Lung microvascular endothelial cell (primary cell): ENCODE measurements at places on chromosomes 3 and 15. TPM values are rescaled to one million over a fixed set of nuclear protein-coding genes. Genes with fewer than 3 reads are reported as not detected.
A peak's percentile ranks its signal among the peaks of the same experiment; 100 is the strongest.

- DNase-seq: peak; percentile 28
Observed at GRCh38 chr3:170429050-170429449, 10.4 kb downstream of the CLDN11 start.

DNA sequence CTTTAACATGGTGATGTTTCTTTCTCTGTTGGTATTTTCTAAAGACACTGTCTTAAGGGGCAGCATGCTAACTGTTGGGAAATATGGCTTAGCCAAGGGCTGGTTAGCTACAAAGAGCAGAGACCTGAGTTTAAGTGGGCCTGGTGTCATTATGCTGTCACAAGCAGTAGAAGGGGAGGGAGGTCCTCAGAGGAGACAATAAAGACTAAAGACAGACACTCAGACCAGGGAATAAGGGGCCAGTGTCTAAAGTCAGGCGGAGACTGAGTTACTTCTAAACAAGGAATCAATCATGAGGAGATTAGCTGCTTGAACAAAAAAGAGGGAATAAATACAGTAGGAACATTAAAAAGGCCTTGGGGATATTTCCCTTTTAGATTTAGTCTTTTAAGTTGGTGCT lies 142.7 kb upstream of the DPPA4 start:
- DNase-seq: no peak

DNA sequence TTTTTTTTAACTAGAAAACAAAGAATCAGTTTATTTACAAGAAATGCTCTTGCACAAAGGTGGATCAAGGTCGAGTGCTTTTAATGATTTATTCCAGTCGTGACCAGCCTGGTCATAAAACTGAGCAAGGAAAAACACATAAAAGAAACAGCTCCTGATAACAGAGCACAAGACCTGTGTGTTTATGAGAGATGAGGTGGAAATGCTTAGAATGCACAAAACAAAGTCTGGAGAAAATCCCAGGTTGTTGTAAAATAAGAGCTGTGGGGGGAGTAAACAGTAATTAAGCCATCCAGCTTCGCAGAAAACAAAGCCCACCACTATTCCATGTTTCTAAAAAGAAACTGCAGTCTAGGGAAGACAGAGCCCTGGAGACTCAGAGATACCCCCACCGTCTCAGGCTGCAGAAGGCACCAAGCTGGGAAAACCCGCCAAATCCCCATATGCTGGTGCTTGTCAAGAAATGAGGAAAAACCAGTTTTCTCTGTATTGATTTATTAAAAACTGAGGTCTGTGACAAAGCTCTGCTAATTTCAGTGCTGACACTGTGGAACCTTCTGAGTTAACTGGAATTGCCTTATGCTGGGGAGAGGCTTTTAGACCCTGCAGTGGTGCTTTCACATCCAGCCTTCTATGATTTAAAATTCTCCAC lies 139.3 kb downstream of the ADAMTS17 start:
- no peak for DNase-seq

GRCh38 chr15:52378746-52379394 lies 83.3 kb upstream of the MYO5C start:
- DNase-seq: no peak

DNA sequence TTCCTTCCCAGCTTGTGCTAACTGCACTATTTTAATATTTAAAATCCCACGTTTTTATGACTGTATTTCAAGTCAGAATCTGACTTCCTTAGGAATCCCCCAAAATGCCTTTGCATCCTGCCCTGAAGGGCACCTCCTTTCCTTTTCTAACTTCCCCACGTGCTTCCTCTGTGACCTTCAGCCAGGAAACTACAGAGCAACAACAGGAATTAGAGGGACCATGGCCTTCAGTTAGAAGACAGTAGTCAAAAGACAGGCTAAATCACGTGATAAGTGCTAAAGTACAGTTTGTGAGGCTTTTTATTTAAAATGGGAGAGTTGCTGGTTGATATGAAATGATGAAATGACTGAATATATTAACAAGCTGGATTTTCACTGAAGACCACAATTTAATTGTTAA lies 11.8 kb upstream of the ABHD10 start:
- DNase-seq: peak; percentile 82

DNA sequence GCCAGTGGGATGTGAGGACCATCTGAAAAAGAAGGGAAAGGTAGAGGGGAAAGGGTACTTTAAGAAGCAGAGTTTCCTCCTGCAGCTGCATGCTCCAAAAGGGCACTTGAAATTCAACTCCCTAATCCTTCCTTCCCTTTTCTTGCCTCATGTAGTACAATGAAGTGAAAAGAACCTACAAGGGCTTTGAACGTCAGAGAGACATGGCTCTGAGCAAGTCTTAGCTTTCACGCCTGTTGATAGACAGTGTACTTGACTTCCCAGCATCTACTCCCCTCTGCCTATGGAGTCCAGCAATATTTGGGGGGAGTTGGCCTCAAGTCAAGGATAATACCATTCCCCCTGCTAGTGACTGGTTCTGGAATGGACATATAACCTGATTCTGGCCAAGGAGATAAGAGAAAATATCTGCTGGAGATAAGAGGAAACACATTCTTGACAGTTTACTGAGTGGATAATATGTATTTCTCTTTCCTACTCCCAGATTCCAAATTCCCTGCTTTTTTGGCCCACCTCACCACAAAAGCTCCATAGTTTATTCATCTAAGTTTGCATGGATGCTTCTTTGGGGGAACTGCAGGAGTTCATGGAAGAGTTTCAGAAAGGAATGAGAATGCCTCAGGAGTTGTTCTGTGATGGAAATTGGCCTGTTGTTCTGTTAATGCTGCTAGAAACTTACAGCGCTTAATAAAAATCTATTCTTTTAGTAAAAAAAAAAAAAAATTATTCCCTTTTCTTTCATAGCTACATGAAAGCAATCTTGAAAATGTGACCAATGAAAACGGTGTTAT lies 193.0 kb upstream of the TPM1 start:
- no peak for DNase-seq

GRCh38 chr3:43995547-43996378 lies 245.9 kb upstream of the TOPAZ1 start:
- no peak for DNase-seq

DNA sequence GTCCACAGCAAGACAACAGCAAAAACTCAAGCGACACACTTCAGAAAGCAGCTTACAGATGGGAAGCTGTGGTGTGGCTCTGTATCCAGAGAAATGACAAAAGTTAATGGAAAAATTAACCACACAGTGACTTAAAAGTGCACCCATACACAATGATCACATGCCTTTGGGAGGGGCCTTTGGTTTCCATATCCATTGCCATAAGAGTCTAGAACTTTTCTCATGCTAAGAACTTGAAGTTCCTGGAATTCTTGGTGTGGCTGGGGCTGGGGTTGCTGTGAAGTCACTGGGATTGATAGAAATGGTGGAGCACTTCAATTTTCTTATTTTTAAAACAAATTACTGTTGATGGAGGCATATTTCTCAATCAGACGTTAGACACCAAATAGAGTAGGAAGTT lies 108.6 kb upstream of the FEZF2 start:
- DNase-seq: no peak

DNA sequence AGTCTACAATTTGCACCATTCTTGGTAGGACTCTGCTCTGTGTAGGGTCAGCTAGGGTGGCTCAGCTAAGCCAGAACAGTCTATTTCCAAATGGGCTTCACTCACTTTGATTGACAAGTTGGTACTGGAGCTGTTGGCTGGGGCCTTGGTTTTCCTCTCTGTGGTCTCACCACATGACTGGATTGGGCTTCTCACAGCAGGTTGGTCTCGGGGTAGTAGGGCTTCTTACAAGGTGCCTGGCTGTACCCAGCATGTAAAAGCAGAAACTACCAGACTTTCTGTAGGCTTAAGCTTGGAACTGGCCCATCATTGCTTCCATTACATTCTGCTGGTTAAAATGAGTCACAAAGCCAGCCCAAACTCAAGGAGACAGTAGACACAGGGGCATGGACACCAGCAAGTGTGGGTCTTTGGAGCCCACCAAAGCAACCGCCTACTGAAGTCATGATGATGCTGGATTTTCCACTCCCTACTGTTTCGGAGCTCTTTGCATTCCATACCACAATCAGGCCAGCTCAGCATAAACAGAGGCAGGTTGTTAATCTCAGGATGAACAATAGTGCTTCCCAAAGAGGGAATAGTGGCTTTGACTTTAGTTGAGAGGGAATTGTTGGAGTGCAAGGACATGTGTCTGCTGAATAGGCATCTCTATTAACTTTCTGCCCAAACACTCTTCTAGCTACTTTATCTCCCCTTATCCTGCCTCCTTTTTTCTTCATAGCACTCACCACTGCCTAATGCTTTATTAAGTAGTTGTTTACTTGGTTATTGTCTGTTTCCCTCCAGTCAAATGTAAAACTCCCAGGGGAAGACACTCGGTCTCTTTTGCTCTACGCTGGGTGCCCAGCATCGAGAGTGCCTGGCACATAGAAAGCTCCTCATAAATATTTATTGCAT lies 78.0 kb upstream of the RARB start:
- no peak for DNase-seq

- no peak for DNase-seq
Observed at GRCh38 chr3:127702151-127702578, 29.4 kb downstream of the ABTB1 start.

DNA sequence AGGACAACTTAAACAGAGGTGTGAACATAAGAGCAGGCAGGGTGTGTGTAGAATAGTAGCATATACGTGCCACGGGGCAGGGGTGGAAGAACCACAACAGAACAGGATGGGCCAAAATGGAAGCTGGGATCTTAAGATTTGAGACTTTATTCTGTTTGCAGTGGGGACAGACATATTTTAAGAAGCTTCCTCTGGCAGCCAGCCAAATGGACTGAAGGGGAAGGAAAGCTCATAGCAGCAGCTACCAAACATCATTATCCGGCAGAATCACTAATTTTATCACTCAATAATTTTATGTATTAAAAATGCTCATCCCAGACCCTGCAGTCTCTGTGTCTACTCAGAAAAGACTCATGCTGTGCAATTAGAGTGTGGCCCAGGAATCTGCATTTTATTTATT lies 130.9 kb upstream of the CTDSPL start:
- DNase-seq: no peak

DNA sequence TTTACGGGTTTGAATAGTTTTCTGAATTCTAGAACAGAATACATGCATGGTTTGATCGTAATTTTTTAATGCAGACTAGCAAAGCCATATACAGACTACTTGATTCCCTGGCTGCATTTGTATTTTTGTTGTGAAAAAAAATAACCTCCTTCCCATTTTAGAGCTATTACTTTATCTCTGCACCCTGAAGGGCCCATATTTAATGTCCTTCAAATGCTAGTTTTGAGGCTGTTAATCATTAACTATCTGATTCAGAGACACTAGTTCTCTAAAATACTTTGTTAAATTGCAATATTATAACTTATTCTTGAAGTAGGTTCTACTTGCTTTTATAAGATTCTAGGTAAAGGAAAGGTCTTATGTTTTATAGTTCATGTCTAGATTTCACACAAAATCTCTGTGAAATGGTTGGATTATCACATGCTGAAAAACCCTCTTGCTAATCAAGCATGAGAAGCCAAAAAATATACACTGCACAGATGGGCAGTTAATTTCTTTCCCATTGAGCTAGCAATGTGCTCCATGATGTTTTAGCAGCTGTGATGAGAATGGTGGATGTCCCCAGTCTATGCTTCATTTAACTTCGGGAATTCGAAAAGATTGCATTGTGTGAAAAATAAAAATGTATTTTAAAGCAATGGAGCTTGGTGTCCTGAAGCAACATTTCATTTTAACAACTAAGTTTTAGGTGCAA lies 634.0 kb upstream of the BCHE start:
- DNase-seq: no peak

DNA sequence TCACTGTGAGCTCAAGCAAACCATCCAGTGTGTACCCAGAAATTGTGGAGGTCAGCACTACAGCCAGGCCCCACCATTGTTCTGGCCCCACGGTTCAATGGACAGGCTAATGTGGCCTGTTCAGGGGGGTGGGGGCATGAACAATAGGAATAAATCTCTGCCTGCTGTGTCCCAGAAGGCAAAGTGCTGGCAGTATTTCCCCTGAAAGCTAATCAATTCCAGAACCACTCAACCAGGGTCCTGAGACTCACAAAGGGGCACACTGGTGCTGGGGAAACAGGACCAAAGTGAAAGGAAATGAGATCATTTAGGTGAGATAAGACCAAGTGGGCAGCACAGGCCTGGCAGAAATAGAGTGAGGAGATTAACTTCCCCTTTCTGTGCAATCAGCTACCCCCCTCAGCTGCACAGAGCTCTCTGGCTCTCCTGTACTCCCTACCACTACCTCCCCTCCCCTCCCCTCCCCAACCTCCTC lies 11.5 kb downstream of the CRYGS start:
- no peak for DNase-seq

DNA sequence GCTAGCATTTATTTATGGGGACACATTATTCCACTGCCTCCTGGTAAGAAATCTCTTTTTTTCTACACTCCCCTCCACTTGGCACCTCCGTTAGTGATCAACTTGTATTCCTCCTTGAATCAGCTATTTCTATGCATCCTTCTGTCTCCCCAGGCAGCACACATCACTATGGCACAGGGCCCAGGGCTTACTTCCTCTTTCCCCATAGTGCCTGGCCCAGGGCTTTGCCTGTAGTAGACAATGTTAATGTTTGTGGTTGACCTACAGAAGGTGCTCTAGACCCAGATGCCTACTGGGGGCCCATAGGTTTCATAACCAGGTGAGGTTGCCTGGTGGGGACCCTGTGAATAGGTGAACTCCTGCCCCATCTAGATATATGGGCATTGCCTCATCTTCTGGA lies 44.9 kb downstream of the EPHB1 start:
- no peak for DNase-seq

DNA sequence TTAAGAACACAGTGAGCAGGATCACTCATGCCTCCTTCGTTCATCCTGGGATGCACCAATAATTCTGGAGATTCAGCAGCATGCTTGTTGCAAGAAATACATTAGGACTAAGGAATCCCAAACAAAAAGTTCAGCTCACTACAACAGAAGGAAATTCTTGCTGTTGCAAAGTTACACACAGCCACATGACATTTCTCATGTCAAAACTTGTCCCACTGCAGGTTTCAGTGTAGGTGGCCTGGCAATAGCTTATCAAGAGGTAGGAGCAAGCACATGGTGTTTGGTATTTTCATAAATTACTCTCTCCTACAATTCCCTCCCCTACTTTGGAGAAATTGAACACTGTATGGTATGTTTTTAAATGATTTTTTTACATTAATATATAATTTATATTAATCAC lies 399.6 kb upstream of the EPHA3 start:
- DNase-seq: no peak

- DNase-seq: no peak
Observed at GRCh38 chr15:28147801-28148200, 48.7 kb upstream of the OCA2 start.

- DNase-seq: peak; percentile 36
Observed at GRCh38 chr15:92533298-92533697, 122.3 kb downstream of the FAM174B start.

DNA sequence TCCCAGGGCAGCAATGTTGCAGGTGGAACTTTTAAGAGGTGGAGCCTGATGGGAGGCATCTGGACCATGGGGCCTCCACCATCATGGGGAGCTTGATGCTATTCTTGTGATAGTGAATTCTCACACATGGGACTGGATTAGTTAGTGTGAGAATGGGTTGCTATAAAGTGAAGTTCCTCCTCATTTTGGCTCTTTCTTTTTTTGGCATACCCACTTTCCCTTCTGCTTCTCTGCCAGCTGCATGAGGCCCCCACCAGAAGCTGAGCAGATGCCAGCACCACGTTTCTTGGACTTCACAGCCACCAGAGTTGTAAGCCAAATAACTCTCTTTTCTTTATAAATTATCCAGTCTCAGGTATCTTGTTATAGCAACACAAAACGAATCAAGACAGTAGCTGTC lies 101.0 kb downstream of the PEX5L start:
- DNase-seq: no peak

Gene GAP43
- not detected in 2 replicates for total RNA-seq

Gene BCHE
- total RNA-seq: 11.6 and 36.5 TPM in 2 replicates

Gene GP9
- total RNA-seq: not detected in 2 replicates

Gene TIPARP
- 14.8 and 32.1 TPM in 2 replicates for total RNA-seq

Gene NAALADL2
- total RNA-seq: under 0.01 and 0.20 TPM in 2 replicates

Gene SPATA12
- total RNA-seq: 0.44 TPM in 1 of 2 replicates, not detected in the other

Gene MYO5C
- 7.4 and 8.5 TPM in 2 replicates for total RNA-seq
